Amniotic epithelial cell (primary cell): ENCODE measurements at places on chromosomes 16 and 17.

DNA sequence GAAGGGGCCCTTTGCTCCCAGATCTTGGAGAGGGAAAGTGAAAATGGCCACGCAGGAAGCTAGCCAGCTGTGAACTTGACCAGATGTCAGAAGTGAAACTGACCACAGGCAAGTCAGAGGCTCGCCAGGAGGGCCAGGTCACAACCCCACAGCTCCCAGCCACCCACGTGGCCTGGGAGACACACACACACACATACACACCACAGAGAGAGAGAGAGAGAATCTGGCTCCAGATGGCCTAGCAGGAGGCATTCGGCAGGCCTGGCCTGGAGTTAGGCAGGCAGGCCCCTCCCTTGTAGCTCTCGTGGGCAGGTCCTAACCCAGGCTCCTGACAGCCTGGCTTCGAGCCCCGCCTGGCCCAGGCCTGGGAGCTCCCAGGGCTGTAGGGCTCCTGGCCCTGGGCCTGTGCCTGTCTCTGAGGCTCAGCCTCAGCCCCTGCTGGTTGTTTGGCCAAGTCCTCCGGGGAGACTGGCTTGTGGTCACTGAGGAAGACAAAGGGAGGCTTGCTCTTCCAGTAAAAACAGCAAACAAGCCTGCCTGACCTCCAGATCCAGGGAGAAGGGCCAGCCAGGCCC is 20.2 kb downstream of the NGFR start:
- peak; percentile 98 for DNase-seq

- no peak for DNase-seq
These were observed 21.6 kb downstream of the LASP1 start for GRCh38 chr17:38891441-38891840.

GRCh38 chr17:10041916-10042588 is 137.0 kb upstream of the RCVRN start:
- DNase-seq: no peak

DNA sequence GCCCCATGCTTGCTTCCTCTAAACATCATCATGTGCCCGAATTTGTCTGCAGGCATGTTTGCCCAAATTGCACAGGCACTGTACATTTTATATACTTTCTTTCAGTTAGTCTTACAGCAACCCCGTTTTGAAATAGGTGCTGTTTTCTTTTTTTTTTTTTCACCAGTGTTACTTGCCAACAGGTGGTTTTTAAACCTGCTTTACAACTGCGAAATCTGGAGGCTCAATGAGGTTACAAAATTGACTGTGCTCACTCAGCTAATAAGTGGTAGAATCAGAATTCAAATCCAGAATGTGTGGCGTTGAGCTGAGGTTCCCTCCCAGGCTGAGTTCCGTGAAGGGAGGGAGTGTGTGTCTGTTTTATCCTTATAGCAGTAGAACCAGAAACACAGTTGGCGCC is 5.8 kb downstream of the PLA2G15 start:
- no peak for DNase-seq

- DNase-seq: no peak
These were observed 2.5 kb upstream of the CCL17 start for GRCh38 chr16:57401943-57402640.

DNA sequence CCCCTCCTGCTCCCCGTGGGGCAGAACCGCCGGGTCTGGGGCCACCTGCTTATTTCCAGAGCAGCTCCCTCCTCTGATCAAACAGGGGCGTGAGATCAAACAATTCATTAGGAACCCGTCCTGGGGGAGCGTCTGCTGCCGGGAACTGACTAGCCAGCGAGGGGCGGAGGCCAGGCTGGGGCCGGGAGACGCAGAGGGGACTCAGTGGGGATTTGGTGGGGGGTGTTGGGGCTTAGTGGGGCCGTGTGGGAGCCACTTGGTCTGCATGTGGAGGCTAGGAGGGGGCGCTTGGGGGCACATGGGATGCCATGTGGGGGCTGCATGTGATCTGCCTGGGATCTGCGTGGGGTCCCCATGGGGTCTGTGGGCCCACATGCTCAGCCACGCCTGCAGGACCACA is 20.5 kb upstream of the CACNA1H start:
- DNase-seq: no peak

- DNase-seq: no peak
These were observed 4.6 kb downstream of the COL1A1 start for GRCh38 chr17:50196826-50197225.

- no peak for DNase-seq
These were observed 53.2 kb downstream of the CCDC182 start for GRCh38 chr17:57691939-57692338.

- DNase-seq: peak; percentile 2
These were observed 587.6 kb downstream of the CDH11 start for GRCh38 chr16:64534180-64534780.

GRCh38 chr17:58371300-58371950 is 19.4 kb upstream of the SUPT4H1 start:
- no peak for DNase-seq

- no peak for DNase-seq
These were observed 207.7 kb downstream of the LAT start for GRCh38 chr16:29192329-29193247.

DNA sequence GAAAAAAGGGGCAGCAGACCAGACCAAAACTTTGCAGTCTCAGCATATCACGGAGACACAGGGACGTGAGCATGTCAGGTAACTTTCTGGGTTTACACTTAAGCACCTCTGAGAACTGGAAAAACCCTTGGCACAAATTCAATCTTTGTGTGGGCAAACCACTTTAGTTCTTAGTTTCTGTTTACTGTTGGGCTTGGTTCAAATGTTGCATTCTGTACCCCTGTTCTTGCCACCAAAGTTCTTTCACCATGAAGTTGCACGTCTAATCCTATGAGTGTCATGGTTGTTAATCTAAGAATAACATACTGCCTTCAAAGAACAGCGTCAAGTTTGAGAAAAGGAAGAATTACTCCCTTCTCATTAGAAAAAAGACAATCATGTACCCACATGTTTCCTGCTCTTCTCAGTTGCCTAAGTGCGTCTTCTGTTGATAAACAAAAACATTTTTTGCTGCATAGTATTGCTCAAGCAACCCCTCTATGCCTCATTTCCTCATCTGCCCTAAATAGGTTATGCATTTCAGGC is 11.6 kb downstream of the KRT33A start:
- DNase-seq: peak; percentile 81

DNA sequence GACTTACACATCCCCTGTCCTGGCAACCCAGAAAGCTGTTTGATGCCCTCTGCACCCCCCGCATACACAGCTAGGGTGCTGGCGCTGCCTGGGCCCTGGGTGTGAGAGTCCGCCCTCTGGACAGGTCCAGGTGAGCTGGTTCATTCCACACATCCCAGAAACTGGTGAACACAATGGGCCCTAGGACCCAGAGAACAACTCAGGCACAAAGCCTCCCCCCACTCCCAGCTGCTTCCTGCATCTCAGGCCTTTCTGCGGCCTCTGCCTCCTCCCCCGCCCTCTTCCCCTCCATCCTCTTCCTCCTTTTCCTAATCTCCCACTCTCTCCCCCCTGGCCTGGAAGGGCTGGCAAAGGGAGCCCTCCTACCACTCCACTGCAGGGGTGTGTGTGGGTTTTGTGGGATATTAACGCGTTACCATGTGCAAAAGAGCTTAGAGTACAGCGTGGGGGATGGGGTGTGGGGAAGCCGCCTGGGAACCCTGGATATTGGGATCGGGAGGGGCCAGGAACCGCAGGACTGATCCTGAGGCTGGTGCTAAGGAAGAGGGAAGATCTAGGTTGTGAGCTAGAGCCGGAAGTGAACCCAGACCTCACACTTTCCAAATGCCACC is 1.6 kb upstream of the PPP1R9B start:
- peak; percentile 93 for DNase-seq

GRCh38 chr16:57590654-57591085 is 37.8 kb upstream of the ADGRG1 start:
- peak; percentile 89 for DNase-seq

DNA sequence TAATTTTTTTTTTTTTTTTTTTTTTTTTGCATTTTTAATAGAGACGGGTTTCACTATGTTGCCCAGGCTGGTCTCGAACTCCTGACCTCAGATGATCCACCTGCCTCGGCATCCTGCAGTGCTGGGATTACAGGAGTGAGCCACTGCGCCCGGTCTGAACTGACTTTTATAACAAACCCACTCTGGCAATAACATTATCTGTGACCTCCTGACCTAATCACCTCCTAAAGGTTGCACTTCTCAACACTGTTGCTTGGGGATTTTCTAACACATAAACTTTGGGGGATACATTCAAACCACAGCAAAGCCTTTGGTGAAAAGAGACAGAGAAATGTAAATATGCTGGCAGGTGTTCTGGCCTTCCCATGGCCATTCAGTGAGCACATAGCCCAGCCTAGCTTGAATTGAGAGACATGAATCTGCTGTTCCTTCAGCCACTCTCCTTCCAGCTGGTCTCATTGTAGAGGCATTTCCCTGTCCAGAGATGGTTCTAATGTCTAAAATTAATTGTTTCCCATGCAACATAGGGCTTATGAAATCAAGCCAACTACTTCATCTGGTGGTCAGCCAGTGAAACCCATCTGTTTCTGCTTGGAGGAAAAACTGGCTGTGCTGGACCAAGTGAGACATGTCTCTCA is 28.3 kb downstream of the LYRM1 start:
- DNase-seq: peak; percentile 15

DNA sequence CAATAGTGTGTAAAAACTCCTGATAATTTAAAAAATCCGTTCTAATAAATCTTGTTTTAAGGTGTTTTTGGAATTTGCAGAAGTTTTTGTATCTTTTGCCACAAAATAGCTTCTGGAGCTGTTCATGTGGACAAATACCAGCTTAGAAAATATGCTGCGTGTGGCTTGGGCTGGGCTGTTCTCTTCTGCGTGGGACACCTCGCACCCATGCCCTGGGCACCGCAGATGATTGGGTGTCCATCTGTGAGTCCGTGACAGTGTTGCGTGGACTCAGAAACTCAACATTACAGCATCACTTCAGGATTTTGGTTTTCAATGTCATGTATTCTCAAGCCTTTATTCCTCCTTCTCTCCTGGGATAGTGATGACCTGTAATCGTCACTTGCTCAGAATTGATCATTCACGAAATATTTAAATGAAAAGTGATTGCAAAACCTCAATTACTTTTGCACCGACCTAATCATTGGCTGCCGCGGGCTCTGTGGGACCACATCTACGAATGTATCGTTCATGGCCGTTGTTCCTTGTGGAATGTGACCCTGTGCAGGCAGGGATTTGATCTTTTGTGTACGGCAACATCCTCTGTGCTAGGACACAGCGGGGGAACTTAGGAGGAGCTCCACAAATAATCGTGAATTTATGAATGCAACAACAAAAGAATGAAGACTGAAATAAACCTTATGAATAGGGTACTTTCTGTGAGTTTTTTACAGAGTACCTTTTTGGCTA is 210.3 kb upstream of the FOXF1 start:
- DNase-seq: no peak

- no peak for DNase-seq
These were observed 11.6 kb downstream of the SLC52A1 start for GRCh38 chr17:5023588-5024147.

GRCh38 chr17:6100891-6101500 is 30.8 kb downstream of the WSCD1 start:
- DNase-seq: no peak

DNA sequence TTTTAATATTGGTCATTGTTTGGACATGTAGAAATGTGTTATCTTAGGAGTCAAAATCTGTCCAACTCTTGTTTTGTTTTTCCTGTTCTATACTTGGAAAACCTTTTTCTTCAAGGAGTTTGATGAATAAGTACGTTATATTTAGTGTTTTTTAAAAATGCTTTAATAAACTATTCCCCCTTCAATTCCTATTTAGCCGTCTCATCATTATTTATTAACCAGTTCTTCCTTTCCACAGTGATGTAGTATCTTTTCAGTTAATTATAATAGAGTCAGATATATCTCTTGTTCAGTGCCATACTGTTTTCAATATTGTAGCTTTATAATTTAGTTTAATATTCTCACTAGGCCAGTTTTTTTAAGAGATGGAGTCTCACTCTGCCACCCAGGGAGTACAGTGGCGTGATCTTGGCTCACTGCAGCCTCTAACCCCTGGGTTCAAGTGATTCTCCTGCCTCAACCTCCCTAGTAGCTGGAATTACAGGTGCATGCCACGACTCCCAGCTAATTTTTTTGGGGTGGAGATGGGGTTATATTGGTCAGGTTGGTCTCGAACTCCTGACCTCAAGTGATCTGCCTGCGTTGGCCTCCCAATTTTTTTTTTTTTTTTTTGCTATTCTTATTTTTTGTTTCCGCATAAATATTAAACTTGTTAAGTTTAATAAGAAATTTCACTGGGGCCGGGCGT is 72.9 kb downstream of the KPNA2 start:
- no peak for DNase-seq

GRCh38 chr17:47611372-47612350 is 38.1 kb upstream of the KPNB1 start:
- DNase-seq: no peak

GRCh38 chr17:35984140-35984539 is 2.4 kb downstream of the CCL14 start:
- no peak for DNase-seq

DNA sequence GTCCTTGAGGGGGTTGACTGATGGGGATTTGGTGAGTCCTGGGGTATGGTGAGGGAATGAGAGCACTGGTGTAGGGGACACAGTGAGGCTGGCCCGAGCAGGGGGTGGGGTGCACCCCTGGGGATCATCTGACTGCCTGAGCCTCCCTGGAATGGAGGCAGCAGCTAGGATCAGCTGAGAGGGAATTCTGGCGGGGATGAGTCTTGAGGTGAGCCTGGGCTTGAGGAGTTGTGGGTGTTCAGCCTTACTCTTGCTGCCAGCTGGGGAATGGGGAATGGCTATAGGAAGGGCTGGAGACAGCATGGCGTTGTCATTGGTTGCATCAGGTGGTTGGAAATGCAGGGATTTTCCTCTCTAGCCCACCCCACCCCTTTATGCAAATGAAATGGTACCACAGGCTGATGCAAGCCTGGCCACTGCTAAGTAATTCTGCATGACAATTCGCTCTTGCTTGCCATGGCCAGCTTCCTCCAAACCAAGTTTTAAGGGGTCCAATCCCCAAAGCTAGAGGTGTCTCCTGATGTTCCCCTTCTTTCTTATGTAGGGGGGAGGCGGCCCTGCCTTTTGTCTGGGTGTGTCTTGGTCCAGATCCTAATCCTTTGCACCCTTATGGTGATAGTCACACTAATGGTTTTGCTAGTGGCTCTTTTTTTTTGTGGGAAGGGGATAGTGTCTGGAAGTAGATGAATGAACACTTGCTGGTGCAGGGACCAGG is 7.5 kb downstream of the NFE2L1 start:
- peak; percentile 56 for DNase-seq

DNA sequence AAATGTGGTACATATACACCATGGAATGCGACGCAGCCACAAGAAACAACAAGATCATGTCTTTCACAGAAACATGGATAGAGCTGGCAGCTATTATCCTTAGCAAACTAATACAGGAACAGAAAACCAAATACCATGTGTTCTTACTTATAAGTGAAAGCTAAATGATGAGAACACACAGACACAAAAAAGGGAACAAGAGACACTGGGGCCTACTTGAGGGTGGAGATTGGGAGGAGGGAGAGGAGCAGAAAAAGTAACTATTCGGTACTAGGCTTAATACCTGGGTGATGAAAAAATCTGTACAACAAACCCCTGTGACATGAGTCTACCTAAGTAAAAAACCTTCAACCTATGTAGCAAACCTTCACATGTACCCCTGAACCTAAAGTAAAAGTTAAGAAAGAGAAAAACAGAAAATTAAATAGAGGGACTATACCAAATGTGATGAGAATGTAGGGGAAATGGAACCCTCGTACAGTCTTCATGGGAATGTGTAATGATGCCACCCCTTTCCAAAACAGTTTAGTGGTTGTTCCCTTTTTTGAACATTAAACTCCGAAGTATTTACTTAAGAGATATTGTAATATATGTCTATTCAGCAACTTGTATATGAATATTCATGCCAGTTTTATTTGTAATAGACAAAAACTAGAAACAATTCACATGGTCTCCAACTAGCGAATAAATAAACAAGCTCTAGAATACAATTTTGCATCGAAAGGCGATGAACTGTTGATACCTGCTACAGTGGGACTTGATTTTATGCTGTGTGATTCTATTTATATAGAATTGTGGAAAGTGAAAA is 33.9 kb downstream of the AHSP start:
- no peak for DNase-seq
